ENCODE measurements at places on chromosomes 1 and 21. TPM values are rescaled to one million over a fixed set of nuclear protein-coding genes. Genes with fewer than 3 reads are reported as not detected.

Gene FCRL2
- total RNA-seq, result not detected

Gene ZFP69B
- 2.8 TPM for total RNA-seq

Gene TBX19
- 0.40 TPM for total RNA-seq

Gene FAM177B
- total RNA-seq, result not detected

Gene LGR6
- total RNA-seq, result not detected

Gene S100A7
- total RNA-seq, result not detected

Gene RBM8A
- 129 TPM for total RNA-seq

Gene XCL2
- not detected for total RNA-seq

Gene DEPDC1
- total RNA-seq, result 49.6 TPM

Gene DVL1
- total RNA-seq, result 60.5 TPM

Gene SLAMF1
- total RNA-seq, result not detected

Gene GBP6
- not detected for total RNA-seq

Gene RGS1
- not detected for total RNA-seq

Gene DAP3
- 58.7 TPM for total RNA-seq

Gene CD101
- 0.11 TPM for total RNA-seq

Gene SH2D1B
- not detected for total RNA-seq

Gene MYOG
- total RNA-seq, result not detected

Gene VAV3
- total RNA-seq, result 1.1 TPM

Gene OR2T10
- not detected for total RNA-seq

Gene PGBD5
- 0.07 TPM for total RNA-seq

Gene BMP8B
- total RNA-seq, result 0.07 TPM

Gene MCOLN2
- total RNA-seq, result 0.18 TPM

Gene ASAP3
- 12.6 TPM for total RNA-seq

Gene OR2T2
- not detected for total RNA-seq

Gene MTARC2
- 8.0 TPM for total RNA-seq

Gene PTPN14
- total RNA-seq, result 58.9 TPM

Gene GOLT1A
- total RNA-seq, result not detected

Gene RIIAD1
- total RNA-seq, result not detected

Gene TMEM39B
- total RNA-seq, result 14.4 TPM

Gene TRIM67
- total RNA-seq, result not detected

Gene CHD5
- total RNA-seq, result 0.04 TPM

Gene NBPF6
- not detected for total RNA-seq

Gene BCAN
- not detected for total RNA-seq

Gene VASH2
- total RNA-seq, result 0.14 TPM

Gene HNRNPU
- 592 TPM for total RNA-seq

Gene ERRFI1
- total RNA-seq, result 51.0 TPM

Gene PTGFRN
- total RNA-seq, result 59.4 TPM

Gene OR2M3
- total RNA-seq, result not detected

Gene ITLN2
- not detected for total RNA-seq

Gene ANKRD13C
- total RNA-seq, result 30.3 TPM

Gene C1orf105
- total RNA-seq, result not detected

Gene ATAD3B
- total RNA-seq, result 32.2 TPM

Gene MMP23B
- total RNA-seq, result 0.33 TPM

Gene TTC34
- total RNA-seq, result 0.07 TPM

Gene NFASC
- not detected for total RNA-seq

Gene CENPL
- 35.8 TPM for total RNA-seq

Gene NEK2
- total RNA-seq, result 19.7 TPM

Gene HAPLN2
- total RNA-seq, result not detected
